ENCODE measurements at places on chromosomes 1 and 21.

- DNase-seq, result no peak
These were observed 67.0 kb upstream of the BACE2 start for GRCh38 chr21:41100826-41101550.

GRCh38 chr1:194225821-194226220 lies 1039.4 kb upstream of the B3GALT2 start:
- DNase-seq, result no peak

DNA sequence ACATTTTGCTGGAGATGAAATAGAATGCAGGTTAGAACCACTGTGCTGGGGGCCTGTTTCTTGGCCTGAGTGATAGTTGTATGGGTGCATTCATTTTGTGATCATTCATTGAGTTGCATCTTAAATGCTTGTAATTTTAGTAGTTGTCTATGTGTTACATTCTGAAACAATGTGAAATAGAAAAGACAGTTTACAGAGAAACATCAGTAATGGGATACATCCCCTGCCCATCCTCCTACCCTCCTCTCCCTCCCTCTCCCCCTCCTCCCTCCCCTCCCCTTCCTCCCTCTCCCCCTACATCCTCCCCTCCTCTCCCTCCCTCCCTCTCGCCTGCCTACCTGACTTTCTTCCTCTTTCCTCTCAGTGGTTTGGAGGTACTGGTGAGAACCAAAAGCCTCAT lies 54.5 kb upstream of the COL6A1 start:
- no peak for DNase-seq

DNA sequence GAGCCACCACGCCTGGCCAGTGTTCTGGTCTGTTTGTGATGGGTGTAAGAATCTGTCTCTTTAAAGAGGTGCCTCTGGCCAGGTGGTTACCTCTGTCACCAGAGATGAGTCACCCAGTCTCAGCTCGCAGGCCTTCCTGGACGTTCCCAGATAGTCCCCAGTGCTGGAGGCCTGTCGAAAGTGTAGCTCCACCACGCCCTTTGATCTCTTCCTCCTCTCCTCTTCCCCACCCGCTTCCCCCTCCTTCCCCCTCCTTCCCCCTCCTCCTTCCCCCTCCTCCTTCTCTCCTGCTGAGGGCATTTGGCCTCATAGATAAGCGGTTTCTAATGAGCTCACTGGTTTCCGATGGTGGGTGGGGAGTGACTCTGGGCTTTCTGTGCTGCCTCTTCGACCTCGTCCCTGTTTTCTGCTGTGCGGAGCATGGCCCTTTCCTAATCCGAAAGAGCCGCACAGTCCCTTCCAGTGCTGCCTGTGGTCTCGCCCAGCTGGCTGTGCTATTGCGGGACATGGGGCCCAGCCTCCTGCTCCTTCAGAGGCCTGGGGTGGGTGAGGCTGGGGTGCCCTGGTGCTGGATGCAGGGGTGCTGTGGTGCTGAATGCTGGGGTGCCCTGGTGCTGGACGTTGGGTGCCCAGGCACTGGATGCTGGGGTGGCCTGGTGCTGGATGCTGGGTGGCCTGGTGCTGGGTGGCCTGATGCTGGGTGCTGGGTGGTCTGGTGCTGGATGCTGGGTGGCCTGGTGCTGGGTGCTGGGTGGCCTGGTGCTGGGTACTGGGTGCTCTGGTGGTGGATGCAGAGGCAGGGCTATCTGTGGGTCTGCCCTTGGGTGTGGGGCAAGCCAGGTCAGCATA lies 19.2 kb downstream of the AGPAT3 start:
- DNase-seq, result no peak

GRCh38 chr1:21906173-21907078 lies 30.7 kb downstream of the HSPG2 start:
- peak; percentile 64 for DNase-seq

DNA sequence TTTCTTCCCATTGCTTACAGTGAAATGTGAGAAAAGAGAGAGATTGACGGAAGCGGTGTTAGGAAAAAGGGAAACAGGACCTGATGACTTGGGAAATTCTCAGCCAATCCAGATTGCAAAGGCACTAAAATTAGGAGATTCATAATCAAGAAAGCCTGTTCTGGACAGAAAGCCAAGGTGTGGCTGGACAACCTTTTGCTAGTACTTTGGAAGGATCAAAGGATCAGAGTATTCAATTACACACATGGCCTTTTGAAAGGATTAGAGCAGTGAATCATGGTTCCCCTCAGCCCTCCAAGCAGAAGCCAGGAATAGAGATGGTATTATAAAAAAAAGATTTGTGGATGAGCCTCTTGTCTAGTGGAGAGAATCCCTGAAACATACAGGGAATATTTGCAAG lies 669.8 kb upstream of the ADAMTS5 start:
- DNase-seq, result no peak
